Stimulated activated CD8-positive, alpha-beta memory T cell treated with anti-CD3 and anti-CD28 coated beads, Interleukin-4, amount 100 ng/mL, for 24 hours (primary cell): ENCODE measurements at places on chromosomes 12 and 14.
A peak's percentile ranks its signal among the peaks of the same experiment; 100 is the strongest.

DNA sequence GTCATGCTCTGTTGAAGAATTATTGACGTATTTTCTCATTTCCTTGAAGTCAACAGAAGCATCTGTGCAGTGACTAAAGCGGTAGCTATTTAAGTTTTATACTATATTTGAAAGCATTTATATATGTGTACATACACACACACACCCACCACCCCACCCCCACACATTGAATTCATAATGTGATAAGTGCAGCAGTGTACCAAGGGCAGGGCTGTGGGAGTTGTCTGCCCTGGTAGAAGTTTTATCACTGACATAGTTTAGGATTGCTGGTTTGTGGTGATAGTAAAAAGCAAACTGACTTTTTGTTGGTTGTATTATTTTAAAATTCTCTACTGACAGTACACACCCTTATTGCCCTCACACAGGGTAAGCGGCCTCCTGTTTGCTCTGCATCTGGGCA is 39.1 kb downstream of the GAS2L3 start:
- DNase-seq = no peak

- peak; percentile 98 for DNase-seq
Observed at GRCh38 chr14:105490572-105491365, at the start of gene TEDC1. TSS of gene TEDC1 (plus strand) at chr14:105491246. CDS start at chr14:105491376, 130 bp downstream.

DNA sequence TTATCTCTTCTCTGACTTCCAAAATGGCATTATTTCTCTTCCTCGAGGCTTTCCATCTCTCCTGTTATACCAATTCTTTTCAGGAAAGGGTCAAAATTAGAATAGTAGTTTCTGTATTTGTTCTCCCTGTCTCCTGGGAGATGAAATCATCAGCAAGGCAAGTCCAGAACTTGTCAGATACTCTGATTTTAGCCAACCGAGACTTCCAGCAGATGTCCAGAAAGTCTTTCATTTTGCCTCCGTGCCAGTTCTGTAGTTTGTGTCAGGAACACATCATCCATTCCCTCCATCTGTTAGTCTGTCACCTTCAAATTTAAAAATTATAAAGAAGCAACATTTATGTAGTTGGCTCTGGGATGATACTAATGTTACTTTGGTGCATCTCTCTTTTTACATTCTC is 275.7 kb downstream of the CCDC59 start:
- DNase-seq = no peak

DNA sequence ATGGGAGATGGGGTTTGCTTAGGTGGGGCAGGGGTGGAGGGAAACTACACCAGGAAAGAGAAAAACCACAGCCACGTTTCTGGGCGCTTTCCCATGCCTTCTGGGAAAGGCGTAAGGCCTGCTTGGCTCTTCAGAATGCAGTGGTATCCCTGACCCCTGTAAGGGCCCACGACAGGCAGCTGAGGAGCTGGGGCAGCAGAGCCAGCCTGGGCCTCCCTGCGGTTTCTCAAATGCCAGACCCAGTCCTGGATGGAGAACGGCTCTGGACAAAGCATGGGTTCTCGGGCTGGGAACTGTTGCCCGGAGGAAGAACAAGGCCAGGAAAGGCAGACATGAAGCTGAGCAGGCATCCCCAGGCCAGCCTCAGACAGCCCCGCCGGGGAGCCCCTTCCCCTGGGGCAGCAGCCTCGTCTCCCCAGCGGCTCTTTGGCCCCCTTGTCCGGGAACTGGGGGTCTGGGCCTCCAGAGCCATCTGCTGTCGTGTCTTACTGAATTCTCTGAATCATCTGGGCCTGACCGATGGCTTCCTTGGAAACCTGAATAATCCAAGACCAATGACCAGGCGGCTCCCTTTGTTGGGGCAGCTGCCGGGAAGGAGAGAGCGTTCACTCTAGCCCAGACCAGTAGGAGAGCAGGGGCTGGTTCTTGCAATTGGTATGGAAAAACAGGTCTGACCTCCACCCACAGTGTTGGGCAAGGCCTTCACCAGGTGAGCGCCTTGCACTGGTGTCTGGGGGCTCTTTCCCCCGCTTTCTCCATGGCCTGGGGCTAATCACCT is 64.0 kb upstream of the RIN3 start:
- DNase-seq = no peak

GRCh38 chr12:47340411-47341015 is 260.8 kb upstream of the AMIGO2 start:
- DNase-seq = no peak

GRCh38 chr14:30559638-30560091 is 707 bp downstream of the G2E3 start:
- DNase-seq = no peak

DNA sequence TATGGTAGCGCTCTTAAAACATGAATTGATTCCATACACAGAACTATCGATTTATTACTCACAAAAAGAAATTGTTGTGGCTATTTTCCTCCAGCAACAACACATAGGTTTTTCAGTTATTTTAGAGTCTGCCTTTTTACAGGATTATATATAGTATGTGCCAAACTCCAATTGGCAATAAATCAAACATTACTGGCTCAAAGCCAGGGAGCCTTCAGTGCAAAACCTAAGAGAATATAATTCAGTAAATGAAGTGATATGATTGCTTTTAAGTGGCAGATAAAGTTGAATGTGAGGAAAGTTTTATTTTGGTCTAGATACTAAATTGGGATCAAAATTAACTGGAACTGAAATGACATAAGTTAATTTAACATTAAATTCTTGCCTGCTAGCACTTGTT is 234.8 kb downstream of the PIK3C2G start:
- DNase-seq = no peak

DNA sequence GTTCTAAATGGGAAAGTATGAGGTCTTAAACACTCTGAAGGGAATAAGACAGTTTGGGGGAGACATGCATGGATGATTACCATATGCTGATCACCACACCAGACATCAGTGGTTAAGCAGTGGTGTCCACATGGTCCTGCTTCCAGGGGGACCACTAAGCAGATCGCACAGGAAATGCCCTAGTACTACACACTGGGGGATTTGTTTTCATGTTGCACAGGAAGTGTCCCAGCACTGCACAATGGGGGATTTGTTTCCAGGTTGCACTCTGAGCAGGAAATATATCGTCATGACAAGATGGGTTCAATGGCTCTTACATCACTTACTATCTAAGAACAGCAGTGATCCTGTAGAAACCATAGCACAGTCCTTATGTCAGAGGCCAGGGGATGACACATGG is 245.5 kb downstream of the BCL11B start:
- no peak for DNase-seq

GRCh38 chr12:20572451-20572850 is 122.7 kb upstream of the SLCO1C1 start:
- no peak for DNase-seq

DNA sequence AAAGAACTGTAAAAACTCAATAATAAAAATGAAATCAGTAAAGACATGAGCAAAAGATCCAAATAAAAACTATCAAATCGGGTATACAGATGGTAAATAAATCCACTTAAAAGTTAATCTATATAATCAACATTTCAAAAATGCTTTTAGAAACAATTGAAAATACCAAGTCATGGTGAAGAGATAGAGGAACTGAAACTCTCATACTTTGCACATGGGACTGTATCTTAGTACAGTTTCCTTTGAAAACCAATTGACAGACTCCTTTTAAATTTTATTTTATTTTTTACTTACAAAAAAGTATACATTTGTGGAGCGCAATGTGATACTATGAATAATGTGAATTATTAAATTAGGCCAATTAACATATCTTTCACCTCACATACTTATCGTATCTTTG is 98.6 kb upstream of the FAR2 start:
- no peak for DNase-seq

DNA sequence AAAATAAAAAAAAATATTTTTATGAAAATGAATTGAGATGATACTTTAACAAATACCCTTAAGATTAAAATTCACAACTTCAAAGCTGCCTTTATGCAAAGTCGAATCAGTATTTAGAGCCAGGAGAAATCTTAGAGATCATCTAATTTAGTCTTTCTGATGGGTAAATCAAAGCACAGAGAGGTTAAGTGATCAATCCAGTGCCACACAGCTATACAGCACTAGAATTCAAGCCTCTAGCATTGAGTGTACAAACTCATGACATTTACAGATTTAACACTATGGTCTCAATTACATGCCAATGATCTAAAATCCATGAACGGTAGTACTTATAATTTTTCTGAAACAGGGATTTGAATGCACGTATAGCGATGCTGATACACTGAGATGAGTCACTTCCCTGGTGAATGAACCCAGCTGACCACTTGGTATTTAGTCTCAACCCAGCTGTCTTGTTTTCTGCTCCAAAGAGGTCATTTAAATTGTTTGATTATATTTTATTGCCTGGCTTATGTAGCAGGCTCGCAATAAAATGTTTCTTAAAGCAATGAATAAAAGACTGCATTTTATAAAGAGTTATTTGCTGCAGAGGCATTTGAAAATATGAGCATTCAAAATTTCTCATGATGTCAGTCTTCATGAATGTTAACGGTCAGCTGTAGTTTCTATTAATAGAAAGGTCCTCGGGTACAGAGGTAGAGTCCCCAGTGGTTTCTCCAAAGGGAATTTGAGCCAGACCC is 152.4 kb upstream of the PRICKLE1 start:
- DNase-seq = no peak

DNA sequence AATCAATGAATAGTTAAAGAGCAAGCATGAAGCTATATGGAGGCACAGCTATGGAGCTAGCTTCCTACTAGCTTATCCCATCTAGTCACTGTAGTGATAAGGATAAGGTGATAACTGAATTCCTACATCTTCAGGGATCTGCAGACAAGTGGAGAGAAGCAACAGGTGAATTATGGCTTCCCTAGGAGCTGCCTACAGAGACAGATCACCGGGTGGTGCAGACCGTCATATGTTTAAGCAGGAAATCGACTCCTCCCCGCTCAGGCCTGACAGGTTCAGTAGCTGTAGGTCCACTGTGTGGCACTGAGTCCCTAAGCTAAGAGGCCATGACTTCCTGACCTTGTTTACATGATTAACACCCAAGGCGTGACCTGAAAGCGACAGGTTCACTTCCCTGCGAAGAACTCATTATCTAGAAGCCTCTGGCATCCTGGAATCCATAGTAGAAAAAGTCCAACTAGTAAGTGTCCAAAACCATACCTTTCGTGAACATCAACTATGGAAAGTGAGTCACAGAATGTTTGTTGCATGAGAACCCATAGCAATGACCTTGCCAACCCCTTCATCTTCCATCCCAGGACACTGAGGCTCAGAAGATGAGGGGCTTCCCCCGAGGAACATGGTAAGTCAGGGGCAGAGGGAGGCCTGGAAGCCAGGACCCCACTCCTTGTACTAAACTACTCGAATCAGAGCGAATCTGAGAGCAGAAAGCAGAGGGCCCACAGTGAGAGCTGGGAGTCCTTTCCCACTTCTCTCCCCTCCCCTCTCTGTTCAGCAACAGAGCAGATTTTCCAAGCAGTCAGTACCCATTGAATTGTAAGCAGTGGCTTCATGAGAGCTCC is 75.4 kb upstream of the CCND2 start:
- DNase-seq = no peak

GRCh38 chr12:80551897-80552296 is 107.9 kb downstream of the PTPRQ start:
- DNase-seq = no peak

DNA sequence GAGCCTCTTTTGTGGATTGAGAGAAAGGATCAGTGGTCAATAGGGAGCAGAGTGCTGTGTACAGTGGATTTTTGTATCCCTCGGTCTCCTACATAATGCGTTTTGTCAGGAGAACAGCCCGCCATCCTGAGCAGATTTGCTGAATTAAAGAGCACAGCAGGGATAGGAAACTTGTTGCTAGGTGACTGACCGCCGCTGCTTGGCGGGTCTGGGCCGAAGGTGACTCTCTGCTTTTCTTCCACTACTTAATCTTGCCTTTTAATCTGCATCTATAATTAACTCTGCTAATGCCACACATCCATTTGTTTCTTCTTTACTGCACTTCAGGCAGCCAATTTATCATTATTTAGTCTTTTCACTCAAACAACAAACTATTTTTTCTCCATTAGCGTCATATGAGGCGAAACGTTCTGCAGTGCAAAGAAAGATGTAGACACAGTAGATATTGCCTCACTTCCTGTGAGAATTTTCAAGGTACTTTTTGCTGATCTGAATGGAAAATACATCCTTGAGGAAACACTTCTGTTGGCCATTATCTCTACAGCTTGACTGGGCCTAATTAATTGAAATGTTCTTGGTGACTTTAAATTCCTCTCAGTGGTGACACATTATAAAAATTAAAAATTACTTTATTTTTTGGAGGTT is 108.0 kb downstream of the PPM1A start:
- DNase-seq = no peak

- no peak for DNase-seq
Observed at GRCh38 chr12:88432531-88433490, 147.5 kb downstream of the KITLG start.

DNA sequence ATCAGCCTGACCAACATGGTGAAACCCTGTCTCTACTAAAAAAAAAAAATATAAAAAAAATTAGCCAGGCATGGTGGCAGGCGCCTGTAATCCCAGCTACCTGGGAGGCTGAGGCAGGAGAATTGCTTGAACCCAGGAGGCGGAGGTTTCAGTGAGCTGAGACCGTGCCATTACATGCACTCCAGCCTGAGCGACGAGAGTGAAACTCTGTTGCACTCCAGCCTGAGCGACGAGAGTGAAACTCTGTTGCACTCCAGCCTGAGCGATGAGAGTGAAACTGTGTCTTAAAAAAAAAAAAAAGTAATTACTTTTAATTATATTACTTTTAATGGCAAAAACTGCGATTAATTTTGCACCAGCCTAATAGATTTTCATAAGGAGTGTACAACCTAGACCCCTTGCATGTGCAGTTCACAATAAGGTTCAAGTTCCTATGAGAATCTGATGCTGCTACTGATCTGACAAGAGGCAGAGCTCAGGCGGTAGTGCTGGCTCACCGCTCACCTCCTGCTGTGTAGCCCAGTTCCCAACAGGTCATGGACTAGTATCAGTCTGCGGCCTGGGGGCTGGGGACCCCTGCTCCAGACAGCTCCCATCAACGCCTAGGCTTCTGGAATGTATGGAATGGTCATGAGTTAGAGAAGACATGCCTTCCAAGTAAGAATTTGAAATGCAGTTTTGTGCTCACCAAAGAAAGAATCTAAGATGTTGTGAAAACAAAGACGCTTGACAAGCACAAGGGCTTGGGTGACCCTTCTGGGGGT is 10.1 kb downstream of the LTB4R start:
- DNase-seq = no peak

GRCh38 chr12:53063708-53064612 is 14.1 kb downstream of the TNS2 start:
- no peak for DNase-seq

DNA sequence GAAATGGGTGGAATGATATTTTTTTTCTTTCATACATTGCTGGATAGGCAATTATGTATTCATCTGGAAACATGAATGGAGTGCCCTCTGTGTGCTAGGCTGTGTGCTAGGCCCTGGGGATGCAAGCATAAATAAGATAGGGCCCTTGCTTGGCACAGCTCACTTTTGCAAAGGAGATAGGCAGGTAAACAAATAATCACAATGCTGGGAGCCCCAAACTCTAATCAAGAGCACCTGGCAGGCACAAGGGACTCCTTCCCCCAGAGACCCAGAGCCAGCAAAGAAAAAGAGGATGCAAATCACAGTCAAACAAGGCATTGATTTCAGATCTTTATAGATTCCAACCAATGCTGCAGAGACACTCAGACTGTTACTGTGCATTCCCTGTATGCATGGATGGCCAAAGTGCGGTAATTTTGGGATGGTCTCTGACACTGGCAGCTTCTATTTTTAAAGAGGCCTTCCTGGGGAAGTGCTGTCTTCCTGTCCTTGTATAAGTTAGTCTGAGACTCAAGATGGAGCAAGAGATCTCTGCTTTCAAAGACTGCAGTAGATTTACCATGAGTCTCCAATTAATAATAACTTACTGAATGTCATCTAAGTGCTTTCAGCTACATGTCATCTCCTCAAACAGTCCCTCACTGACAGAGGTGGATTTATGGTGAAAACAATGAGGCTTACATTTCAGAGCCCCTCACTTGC is 45.1 kb upstream of the CPM start:
- no peak for DNase-seq
